ENCODE measurements at places on chromosomes 2 and 18. TPM values are rescaled to one million over a fixed set of nuclear protein-coding genes. Genes with fewer than 3 reads are reported as not detected.
A peak's percentile ranks its signal among the peaks of the same experiment; 100 is the strongest.

- H3K4me3 ChIP-seq, result no peak overlapping the region
- H3K27me3 ChIP-seq, result no peaks in the 10 kb centered on the region
- no peaks in the 10 kb centered on the region for H3K36me3 ChIP-seq
- H3K4me1 ChIP-seq, result no peaks in the 10 kb centered on the region
Observed at GRCh38 chr2:133658020-133658903, 90.0 kb upstream of the NCKAP5 start.

DNA sequence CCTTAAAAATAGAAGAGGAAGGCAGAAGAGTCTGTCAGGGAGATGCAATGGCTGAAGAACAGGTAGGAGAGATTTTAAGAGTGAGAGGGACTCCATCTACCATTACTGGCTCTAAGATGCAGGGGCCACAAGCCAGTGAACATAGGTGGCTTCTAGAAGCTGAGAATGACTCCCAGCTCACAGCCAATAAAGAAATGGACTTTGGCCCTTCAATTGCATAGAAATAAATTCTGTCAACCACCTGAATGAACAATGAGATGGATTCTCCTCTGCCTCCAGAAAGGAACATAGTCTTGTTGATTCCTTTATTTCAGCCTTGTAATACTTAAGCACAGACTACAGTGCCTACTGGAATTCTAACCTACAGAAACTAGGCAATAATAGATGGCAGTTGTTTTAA, 603.3 kb upstream of the NXPH2 start:
- H3K36me3 ChIP-seq, result no peaks in the 10 kb centered on the region
- no peaks in the 10 kb centered on the region for H3K4me1 ChIP-seq
- no peak overlapping the region for H3K4me3 ChIP-seq
- DNase-seq, result no peak

- H3K36me3 ChIP-seq, result no peaks in the 10 kb centered on the region
- DNase-seq, result no peak
- H3K27ac ChIP-seq, result no peak overlapping the region
- no peaks in the 10 kb centered on the region for H3K4me1 ChIP-seq
- no peak overlapping the region for H3K4me3 ChIP-seq
Observed at GRCh38 chr2:45432406-45432805, 178.7 kb downstream of the SRBD1 start.

- no peaks in the 10 kb centered on the region for H3K27me3 ChIP-seq
- no peaks in the 10 kb centered on the region for H3K4me1 ChIP-seq
- no peak overlapping the region for H3K4me3 ChIP-seq
- no peak for DNase-seq
- no peak overlapping the region for H3K27ac ChIP-seq
Observed at GRCh38 chr18:33051407-33051806, 278.6 kb upstream of the KLHL14 start.

DNA sequence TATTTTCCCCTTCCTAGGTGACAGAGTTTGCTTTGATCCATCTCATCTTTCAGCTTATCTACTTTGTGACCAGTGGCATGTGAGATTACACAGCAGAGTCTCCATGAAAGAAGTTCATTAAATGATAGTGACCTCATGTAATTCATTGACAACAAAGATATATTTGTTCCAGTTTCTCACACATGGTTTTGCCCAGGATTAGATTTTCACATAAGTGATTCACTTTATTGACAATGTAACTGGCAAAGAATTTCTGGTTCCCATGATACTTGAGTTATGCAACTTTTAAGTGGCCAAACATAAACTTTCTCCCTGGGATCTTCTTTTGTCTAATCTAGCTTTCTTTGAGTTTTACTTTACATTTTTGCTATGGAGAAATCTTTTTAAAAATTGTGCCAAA, 50.0 kb downstream of the MC4R start:
- no peaks in the 10 kb centered on the region for H3K36me3 ChIP-seq
- no peak overlapping the region for H3K27ac ChIP-seq
- no peaks in the 10 kb centered on the region for H3K4me1 ChIP-seq

DNA sequence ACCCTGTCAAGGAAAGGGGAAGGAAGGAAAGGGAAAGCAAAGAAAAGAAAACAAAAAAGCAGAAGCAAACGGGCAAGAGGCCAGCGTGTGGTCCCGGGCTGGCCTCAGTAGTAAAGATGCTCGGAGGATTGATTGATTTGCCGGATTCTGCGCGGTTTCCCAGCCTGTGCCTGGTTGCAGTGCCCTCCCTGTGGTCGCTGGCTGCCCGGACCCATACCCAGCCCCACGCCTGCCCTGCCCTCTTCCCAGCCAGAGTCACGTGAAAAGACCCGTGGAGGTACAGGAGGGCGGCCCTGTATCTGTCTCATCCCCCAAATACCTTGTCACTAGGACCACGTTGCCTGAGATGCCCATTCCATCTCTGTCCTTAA, 55.1 kb upstream of the IMP4 start:
- DNase-seq, result no peak
- no peak overlapping the region for H3K27ac ChIP-seq
- H3K4me1 ChIP-seq, result no peaks in the 10 kb centered on the region

- H3K27ac ChIP-seq, result 0 out of 2 replicates have a peak overlapping the region, but pooled peaks have one; percentile 1
- H3K27me3 ChIP-seq, result no peaks in the 10 kb centered on the region
- no peak overlapping the region for H3K4me3 ChIP-seq
- peak; percentile 71 for DNase-seq
Observed at GRCh38 chr2:12032398-12032797, 286.0 kb downstream of the LPIN1 start.

- H3K4me3 ChIP-seq, result peak within 1 kb of the TSS; percentile 11
- no peak within 1 kb of the TSS for H3K27ac ChIP-seq
- H3K27me3 ChIP-seq, result peaks cover 31% of the 10 kb centered on the region
- peaks cover 13% of the 10 kb centered on the region for H3K4me1 ChIP-seq
- H3K36me3 ChIP-seq, result no peaks in the 10 kb centered on the region
- DNase-seq, result no peak
Observed at GRCh38 chr2:74514368-74515270, at the start of gene TLX2. TLX2 (plus strand) TSS chr2:74514450; CDS start chr2:74514807, 357 bp downstream.

DNA sequence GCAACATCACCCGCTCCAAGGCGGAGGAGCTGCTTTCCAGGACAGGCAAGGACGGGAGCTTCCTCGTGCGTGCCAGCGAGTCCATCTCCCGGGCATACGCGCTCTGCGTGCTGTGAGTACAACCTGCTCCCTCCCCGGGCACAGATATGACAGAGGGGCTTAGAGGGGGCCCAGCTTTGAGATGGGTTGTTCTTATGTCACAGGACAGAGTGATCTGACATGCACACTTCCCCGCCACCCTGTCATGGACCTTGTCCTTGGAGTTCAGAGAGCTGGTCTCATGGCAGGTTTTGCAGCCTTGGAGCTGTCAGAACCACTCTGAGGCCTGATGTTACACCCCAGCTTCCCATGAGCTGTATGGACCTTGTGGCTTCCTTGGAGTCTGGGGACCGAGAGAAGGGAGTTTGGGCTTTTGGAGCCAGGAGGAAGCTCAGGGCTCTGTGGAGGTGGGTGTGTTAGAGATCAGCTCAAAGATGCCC, 398 bp downstream of the INPP5D start:
- DNase-seq, result no peak
- peaks cover 34% of the 10 kb centered on the region for H3K4me1 ChIP-seq
- H3K27ac ChIP-seq, result peak overlapping the region; percentile 93
- H3K36me3 ChIP-seq, result peaks cover 7% of the 10 kb centered on the region

GRCh38 chr2:174629506-174629905, 31.9 kb upstream of the WIPF1 start:
- peaks cover 10% of the 10 kb centered on the region for H3K4me1 ChIP-seq
- no peak overlapping the region for H3K4me3 ChIP-seq
- H3K36me3 ChIP-seq, result peaks cover 1% of the 10 kb centered on the region
- H3K27ac ChIP-seq, result no peak overlapping the region

DNA sequence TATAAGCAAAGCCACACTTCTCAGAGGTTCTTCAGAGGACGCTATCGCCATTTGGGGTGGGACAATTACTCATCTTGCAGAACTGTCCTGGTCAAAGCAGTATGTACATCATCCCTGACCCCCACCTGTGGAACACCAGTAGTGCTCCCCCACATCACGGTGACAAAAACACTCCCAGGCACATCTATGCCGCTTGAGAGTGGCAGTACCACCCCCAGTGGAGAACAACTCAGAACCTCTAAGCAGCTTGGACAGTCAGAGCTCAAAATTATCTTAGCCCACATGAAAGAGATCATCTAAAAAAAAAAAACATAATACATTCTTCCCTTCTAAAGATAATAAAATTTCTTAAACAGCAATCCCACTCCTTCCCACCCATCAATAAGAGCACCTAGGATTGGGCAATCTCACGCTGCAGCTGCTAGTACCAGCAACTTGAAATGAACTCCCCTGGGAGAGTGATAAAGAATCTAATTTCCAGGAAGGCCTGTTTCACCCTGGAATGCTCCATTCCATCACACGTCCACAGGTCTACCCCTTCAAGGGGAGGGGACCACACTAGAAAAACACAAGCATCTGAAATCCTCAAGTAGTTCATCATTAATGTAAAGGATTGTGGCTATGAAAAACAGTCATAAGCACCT, 31.7 kb downstream of the LRP2 start:
- no peaks in the 10 kb centered on the region for H3K4me1 ChIP-seq

- H3K27ac ChIP-seq, result no peak overlapping the region
- no peak overlapping the region for H3K4me3 ChIP-seq
- no peaks in the 10 kb centered on the region for H3K36me3 ChIP-seq
- no peak for DNase-seq
- no peaks in the 10 kb centered on the region for H3K4me1 ChIP-seq
Observed at GRCh38 chr2:9331704-9332103, 91.6 kb downstream of the ITGB1BP1 start.

- H3K4me3 ChIP-seq, result no peak overlapping the region
- no peaks in the 10 kb centered on the region for H3K27me3 ChIP-seq
- H3K36me3 ChIP-seq, result peaks cover 3% of the 10 kb centered on the region
Observed at GRCh38 chr2:12050396-12050795, 304.0 kb downstream of the LPIN1 start.

Gene CYS1
- 6.4 TPM for total RNA-seq

Gene FEV
- total RNA-seq, result not detected

Gene GATA6
- total RNA-seq, result 0.05 TPM

Gene CFAP210
- not detected for total RNA-seq

Gene UGT1A10
- total RNA-seq, result not detected

Gene UCN
- total RNA-seq, result 2.0 TPM

Gene STK17B
- total RNA-seq, result 73.3 TPM

All from GM12878 (cell line).